ENCODE measurements at places on chromosomes 5 and 9.

DNA sequence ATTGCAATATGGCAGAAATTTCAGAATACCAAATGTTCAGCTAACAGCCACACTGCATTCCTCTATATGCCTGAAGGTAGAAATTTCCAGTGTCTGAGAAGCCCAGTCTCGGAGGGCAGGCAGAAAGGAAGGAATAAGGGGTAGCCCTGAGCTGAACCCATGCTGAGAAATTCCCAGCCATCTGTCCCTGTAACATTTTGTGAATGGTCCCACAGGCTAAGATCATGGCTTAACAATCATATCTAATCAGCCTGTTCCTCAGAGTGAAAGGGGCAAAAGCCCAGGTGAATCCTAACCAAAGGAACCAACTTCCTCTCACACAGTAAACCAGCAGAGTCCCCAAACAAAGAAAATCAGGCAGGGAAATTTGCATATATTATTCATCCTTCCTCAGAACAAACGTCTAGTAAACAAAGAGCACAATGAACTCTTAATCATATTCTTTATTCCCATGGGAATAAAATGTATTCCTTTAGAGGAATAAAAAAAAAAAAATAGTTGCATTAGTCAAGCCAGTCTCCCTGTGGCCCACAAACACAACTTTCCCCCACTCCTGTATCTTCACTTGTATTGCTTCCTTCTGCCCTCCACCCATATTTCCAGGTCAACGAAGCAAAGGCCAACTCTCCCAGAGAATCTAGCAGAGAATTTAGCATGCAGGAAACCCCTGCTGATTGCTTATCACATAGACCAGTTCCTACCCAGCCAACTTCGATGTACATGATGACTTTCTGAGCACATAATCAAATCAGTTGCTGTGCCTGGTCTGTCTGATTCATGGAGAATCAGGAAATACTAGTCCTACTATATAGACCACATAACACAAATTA lies 257.6 kb downstream of the FAM114A2 start:
- no peak for DNase-seq

DNA sequence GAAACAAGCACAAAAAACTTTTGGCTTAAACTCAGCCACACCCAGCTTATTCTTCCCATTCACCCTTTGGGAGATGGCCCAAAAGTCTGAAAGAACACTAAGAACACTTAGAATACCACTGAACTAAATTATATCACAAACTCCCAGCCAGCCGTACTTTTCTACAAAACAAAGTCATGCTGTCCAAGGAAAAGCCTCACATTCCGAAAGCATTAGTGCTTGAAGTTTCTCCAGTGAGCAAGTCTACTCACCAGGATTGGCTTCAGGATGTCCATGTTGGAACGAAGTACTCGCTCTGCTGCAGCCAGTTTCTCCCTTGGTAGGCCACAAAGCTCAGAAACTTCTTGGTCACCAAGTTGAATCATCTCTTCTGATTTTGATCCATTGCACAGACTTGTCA lies 69.7 kb downstream of the ABCA1 start:
- no peak for DNase-seq

DNA sequence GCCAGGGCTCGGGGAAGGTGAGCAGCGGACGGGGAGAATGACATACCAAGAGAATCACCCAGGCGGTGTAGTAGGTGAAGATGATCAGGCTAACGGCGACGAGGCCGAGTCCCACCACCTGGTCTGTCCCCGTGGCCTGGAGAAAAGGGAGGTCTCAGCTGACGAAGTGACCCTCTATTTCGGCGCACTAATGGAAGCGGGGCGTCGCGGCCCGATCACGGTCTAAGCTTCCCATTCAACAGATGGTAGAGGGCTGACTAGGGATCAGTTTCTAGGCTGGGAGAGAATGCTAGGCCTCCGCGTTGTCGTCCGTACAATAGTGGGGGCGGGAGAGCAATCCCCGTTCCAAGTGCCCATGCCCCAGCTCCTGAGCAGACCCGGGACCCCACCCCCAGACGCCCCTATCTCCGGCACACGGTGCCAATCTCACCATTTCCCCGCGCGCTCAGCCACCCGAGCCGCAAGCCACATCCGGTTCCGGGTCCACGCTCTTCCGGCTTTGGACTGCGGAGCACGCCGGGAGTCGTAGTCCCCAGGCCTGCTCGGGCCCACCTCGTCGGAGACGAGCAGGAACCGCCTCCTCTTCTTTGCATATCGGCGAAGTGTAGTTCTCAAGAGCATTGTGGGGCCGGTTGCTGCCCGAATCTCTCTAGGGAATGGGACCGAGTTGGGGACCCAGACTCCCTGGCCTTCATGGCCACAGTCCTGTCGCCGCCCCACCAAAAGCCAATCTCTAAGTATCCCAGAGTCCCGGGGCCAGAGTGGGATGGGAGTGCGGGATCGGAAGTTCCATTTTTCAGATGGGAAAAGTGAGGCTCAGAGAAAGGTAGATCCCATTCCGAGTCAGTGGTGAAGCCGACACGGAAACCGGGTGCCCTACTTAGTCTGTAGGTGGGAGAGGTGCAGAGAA lies at the start of gene DPM2:
TSS of gene DPM2 (minus strand) at position 467 of the 910 bp plus-strand sequence. CDS start at position 433, 34 bp downstream.
- peak; percentile 72 for DNase-seq

- no peak for DNase-seq
Observed at GRCh38 chr9:104969116-104969515, 41.2 kb upstream of the ABCA1 start.

GRCh38 chr9:89734600-89735041 lies 129.8 kb downstream of the GADD45G start:
- no peak for DNase-seq

DNA sequence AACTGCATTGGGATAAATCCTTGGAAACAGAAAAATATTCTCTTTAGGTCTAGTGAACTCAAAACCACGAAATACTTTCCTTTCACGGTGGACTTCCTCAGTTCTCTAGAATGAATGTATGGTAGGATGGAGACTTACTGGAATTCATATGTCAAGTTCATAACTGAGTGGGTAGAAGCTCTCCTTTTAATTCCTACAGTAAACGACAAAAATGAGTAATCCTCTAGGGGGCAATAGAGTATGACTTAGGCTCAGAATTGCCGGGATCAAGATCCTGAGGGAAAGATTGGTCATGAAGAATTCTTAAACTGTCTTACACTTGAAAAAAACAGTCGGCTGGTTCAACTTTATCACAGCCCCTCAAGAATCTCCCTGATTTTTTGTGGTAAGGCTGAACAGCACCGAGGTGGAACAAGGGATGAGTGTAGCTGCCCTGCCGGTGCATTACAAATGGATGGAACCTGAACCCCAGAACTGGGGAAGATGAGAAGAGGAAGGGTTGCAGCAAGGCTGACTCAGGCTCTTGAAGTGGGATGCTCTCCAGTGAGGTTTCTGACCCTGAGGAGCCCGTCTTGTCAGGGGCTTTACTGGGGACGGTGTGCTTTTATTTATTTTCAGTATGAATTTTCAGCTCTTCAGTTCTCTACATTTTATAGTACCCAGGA lies 14.0 kb upstream of the LOX start:
- no peak for DNase-seq

GRCh38 chr5:158410976-158411375 lies 552.0 kb upstream of the CLINT1 start:
- DNase-seq: no peak

DNA sequence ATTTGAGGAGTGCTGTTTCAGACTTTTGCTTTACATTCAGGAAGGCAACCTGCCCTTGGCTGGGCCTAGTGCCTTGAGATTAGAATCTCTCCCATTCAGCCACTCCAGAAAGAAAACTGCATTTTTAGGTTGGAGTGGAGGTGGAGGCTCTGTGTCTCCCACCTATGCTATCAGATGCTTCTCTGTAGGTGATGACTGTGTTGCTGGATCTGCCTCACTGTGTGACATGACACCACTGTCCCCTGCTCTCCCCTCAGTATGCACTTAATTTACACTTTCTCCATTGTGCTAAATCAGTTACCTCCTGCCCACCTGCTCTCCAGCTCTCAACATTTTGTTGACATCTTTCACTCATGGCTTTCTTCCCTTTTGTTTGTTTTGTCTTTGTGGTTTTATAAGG lies 265.8 kb downstream of the TENT4A start:
- no peak for DNase-seq

- DNase-seq: no peak
Observed at GRCh38 chr9:88387552-88388202, 567 bp upstream of the SPIN1 start.
